CD4-positive, alpha-beta T cell treated with Interleukin-2 at 100 ng/mL for 4 hours (primary cell): ENCODE measurements at places on chromosomes 3 and 15.
A peak's percentile ranks its signal among the peaks of the same experiment; 100 is the strongest.

- DNase-seq: peak; percentile 71
Observed at GRCh38 chr3:151282921-151283320, 4.6 kb upstream of the P2RY14 start.

DNA sequence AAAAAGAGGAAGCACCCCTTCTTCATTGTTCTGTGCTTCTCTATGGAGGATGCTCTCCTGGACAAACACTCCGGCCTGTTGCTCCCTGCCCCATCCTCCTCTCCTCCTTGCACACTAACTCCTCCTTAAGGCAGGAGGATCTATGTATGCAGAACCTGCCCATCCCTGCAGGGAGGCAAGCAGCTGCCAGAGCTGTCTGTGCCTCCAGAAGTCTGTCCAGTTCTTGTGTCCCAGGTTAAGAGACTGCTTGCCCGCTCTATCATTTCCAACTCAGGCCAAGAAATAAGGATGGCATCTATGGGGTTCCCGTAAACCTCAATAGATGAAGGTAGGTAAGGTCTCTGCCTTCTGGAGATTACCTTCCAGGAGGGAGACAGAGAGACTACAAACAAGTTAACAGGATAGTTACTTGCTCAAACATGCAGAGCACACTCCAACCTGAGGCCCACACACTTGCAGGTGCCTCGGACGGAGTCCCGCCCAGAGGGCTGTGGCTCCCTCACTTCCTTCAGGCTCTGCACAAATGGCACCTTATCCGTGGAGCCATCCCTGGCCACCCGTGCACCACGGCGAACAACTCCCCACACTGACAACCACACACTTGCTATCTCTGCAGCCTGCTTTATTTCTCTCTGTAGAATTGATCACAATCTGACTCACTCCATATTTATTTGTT is 6.9 kb downstream of the XXYLT1 start:
- DNase-seq: no peak

DNA sequence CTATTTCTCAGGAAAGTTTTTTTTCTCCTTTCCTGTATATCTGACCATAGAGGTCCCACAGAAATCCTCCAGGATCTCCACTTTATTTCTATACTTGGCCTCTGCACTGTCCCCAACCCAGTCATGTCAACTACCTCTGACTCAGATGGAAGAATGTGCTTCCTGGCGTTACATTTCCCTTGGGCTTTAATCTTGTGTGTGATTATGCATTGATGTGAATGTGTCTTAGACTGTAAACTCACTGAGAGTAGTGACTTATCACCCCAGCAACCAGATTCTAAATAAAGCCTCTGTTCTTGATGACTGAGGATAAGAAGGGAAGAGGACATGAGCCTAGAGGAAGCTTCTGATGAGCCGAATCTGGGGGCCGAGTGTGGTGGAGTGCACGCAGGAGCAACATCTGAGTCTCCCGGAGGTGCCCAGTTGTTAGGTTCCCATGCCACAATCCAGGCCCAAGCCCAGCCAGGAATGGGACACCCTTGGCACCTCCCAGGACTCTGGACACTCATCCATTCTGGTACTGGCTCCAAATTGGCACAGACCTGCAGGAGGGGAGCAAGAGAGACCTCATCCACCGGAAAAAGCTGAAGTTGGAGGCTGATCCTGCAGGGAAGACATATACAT is 32.1 kb upstream of the HEG1 start:
- DNase-seq: no peak

GRCh38 chr3:97821774-97822358 is at the start of gene CRYBG3:
Gene CRYBG3 (plus strand): TSS chr3:97822011. CDS start chr3:97822207, 196 bp downstream.
- peak; percentile 81 for DNase-seq

DNA sequence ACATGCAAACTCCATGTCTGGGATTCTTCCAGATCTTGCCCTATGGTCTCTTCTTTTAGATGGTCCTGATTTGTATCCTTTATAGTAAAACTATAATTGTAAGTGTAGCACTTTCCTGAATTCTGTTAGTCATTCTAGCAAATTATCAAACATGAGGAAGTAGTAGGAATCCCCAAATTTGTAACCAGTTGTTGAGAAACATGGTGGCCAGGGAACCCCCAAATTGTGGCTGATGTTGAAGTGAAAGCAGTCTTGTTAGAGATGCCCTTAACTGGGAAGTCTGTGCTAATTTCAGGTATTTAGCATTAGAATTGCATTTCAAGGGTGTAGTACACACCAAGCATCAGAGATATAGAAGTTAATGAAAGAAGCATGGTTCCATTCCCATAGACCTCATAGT is 180.4 kb upstream of the STT3B start:
- DNase-seq: no peak

GRCh38 chr3:128390867-128391266 is 75.8 kb downstream of the DNAJB8 start:
- no peak for DNase-seq

DNA sequence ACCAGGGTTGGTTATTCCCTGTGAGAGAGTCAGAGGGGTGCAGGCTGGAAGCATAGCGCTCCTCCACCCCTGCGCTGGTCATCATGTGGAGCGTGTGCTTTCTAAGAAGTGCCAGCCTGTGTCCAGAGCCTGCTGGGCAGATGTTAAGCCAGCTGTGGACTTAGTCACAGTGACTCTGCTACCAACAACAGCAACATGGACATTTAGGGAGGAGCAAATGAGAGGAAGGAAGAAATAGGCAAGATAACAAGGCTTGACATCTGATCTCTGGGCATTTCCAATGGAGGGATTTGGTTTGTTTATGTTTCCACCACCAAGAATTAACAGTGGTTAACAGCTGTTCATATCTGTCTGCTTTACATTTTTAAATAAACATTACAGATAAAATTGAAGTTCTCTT is 36.4 kb upstream of the MYZAP start:
- no peak for DNase-seq

DNA sequence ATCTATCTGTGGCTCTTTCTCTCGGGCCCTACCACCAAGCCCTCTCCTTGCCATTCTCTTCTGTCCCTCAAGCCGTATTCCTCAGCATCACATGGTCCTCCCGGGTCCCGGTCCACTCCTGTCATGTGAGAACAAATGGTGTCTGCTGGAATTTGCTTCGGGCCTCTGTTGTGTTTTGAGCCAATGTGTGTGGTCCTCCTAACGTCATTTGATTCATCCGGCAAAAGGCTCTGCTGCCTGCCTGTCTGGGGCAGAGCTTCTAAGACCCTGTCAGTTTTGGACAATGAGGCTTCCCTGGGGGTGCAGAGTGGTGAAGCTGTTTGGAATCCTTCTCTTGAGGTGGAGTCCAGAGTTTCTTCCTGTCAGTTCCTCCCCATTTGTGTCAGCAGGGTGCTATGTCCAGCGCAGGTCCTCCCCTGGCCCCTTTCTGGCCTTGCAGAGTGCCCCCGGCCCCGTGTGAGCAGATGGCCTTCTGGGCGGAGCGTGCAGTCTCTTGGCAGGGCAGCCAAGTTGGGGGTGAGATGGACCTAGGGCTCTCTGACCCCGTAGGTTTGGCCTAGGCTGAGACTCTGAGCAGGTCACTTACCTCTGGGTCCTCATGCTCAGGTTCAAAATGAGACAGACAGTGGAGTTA is 93.6 kb downstream of the APBA2 start:
- no peak for DNase-seq

- no peak for DNase-seq
Observed at GRCh38 chr15:85718271-85718971, 76.3 kb downstream of the KLHL25 start.

- no peak for DNase-seq
Observed at GRCh38 chr15:100932676-100933348, 13.7 kb downstream of the LRRK1 start.

DNA sequence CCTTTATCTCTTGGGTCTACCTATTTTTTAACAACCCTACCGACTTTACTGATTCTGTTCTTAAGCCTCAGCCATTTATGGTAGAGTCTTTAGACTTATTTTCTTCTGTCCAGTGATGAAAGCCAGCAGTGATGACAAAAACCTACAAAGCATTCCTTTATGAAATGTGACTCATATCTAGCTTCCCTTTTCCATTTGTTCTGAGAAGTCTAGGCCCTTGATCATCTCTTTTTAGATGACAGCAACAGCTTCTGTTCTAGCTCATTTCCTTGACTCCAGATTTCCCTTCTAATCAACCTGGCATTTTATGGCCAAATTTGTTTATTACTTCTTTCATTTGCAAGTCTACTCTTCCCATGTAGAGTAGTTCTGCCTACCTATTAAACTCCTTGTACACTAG is 36.1 kb downstream of the CFAP44 start:
- no peak for DNase-seq

DNA sequence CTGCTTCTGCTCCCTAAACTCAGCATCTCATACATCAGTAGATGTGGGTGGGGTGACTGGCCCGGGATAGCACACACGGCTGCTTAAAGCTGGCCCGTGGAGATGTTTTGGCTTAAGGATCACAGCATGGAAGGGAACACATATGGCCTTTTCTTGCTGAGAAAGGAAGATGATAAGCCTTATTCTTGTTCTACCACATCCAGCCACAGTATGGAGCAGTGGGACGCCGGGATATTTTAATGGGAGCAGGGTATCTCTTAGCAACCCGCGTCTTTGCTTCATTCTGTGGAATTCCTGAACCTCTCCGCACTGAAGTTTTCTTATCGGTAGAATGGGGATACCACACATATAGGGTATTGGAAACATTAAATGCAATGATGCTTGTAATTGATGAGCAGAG is 94.1 kb upstream of the PROK2 start:
- no peak for DNase-seq

DNA sequence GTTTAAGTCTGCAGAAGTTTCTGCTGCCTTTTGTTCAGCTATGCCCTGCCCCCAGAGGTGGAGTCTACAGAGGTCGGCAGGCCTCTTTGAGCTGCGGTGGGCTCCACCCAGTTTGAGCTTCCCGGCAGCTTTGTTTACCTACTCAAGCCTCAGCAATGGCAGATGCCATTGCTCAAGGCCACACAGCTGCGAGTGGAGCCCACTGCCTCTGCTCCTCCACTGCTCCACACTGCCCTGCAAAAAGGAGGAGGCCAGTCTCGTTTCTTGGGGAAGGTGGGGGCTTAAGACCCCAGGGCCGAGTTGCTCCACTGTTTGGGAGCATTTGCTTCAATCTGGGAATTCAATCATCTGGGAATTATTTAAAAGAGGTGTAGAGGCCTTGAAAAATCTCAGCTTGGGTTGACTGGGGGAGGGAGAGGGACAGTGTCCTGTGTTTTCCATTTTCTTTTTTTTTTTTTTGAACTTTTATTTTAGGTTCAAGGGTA is 144.6 kb upstream of the MEF2A start:
- DNase-seq: peak; percentile 55

GRCh38 chr3:54121414-54122323 is 683 bp upstream of the CACNA2D3 start:
- DNase-seq: no peak

DNA sequence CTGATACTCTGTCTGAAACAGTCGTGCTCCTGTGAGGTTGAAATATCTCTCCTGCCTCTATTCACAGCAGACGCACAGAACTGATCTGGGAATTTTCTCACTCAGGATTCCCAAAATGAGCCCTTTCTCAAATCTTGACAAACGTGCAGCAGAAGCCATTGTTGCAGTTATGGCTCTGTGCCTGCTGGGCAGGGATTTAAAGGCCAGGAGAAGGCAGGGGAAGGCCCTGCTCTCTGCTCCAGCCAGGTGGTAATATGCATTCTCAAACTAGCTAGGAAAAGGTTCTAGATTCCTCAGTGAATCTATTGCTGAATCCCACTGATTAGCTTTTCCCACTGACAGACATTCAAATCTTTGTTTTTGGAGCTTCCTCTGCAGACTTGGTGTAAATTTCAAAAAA is 2.2 kb downstream of the MINAR1 start:
- DNase-seq: no peak

GRCh38 chr15:90419738-90420406 is 31.8 kb downstream of the IQGAP1 start:
- DNase-seq: peak; percentile 42

DNA sequence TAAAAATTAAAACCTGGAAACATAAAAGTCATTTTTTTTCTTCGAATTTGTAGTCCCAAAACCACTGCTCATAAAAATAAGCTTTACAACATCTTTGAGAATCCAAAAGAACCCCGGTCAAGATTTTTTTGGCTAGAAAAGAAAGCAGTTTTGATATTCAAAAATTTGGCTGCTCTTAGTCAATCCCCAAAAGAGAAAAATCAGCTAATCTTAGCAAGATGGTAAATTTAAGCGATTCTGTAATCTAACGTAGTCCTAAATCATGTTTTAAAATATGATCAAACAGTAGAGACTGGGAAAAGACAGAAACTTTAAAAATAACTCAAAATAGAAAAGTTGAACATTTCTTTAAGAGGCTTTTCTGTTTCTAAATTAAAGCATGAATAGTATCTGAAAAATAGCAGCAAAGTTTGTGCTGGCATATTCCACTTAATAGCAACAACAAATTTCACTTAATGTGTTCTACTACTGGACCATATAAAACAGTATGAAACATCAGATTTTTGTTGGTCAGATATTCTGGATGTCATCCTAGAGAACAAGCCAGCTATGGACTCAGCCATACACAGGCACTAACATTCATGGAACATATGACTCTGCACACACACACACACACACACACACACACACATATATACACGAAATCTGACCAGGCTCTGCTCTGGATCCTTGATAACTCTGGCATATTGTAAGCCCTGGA is 19.1 kb upstream of the NR2F2 start:
- no peak for DNase-seq

DNA sequence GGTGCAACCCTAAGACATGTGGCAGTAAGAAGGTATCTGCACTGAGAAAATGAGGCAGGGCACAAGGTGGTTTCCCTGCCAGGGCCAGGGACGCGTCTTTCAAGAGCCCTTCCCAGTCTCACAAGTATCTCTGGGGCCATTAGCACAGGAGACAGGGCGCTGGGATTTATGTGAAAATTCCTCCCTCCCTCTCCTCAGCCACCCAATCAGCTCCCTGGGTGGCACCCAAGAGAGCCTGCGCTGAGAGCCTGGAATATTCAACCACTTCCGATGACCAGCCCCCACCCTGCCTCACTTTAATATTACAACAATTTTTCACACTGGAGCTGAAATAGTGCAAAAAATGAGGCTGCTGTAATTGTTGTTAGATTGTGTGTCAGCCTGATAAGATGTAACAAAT is 26.1 kb downstream of the SEC61A1 start:
- DNase-seq: no peak

GRCh38 chr15:57607570-57608000 is 15.9 kb downstream of the MYZAP start:
- no peak for DNase-seq

DNA sequence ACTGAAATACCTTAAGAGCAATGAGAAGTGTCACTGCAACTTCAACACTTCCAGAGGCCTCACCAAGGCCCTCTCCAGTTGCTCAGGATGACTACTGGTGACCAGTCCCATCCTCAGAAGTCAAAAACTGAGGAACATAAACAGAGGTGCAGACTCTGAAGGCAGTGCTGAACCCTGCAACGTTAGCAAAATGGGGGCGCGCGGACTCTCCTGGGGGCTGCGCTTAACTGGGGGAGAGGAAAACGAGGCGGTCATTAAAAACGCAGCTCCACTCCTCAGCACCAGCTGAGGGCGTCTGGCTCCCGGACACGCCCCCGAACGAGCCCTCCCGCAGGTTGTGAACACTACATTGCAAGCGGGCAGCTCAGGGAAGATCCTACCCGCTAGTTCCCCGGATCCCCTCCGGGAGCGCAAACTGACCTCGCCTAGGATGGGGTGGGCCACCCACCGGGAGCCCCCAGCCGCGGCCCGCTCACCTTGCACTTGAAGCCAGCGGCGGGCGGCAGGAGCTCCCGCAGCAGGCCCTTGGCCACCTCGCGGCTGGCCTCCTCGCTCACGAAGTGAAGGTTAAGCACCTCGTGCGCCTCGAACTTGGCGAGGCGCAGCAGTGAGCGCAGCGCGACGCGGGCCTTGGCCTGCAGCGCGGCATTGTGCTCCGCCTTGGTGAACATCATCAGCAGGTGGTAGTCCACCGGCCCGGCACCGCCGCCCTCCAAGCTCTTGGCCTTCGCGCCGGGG is 711 bp downstream of the XXYLT1 start:
- peak; percentile 24 for DNase-seq
